ENCODE measurements at places on chromosomes 5 and 9.

DNA sequence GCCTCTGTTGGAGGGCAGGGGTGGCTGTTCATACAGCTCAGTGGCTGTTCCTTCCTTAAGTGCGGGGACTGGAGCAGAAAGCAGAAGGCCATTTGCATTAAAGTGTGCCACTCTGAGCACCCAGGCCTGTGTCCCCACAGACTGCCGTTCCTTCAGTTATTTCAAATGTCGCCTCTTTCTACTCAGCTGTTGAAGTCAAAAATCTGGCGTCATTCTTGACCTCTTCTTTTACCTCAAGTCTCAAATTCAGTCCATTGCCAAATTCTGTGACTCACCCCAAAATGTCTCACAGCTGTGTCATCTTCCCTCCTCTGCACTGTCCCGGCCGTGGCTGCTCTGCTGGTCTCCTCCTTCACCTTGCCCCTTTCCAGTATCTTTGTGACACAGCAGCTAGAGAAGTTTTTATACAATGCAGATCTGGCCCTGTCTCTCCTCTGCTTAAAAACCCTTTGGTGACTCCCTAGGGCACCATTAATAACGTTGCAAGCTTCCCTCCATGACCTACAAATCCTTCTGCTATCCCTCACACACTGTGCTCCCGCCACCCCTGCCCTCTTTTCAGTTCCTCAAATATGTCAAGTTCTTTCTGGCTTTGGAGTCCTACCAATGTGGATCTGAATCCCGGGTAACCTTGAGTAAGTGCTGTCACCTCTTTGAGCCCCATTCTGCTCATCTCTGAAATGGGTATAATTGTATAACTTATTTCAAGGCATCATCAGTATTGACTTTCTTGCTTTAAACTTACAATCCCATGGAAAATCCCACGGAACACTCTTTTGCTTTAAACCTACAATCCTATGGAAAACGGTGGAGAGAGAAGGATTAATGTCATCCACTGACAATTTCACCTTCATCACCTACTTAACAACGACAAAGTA lies 98.3 kb upstream of the BOD1 start:
- DNase-seq: peak; percentile 83

DNA sequence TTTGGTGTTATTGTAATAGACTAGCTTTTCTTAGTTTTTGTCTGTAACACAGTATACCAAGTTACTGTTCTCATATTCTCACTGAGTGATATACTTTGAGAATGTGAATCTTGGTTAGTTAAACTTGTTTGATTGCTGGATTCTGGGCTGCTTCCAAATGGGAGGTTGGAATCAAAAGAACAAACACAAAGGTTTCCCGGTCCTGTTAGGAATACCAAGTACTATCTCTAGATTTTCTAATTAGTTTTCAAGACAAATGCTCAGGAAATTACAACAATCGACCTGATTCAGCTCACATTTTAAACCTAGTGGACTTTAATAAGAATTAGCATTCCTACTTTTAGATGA lies 244.3 kb downstream of the CSNK1G3 start:
- peak; percentile 16 for DNase-seq

- no peak for DNase-seq
These were observed 9.4 kb downstream of the CD180 start for GRCh38 chr5:67187006-67187715.

GRCh38 chr5:122144236-122144635 lies 14.9 kb downstream of the ZNF474 start:
- DNase-seq: no peak

GRCh38 chr5:168327019-168327421 lies 35.6 kb downstream of the WWC1 start:
- DNase-seq: peak; percentile 82

- DNase-seq: peak; percentile 32
These were observed 116.1 kb downstream of the WDR70 start for GRCh38 chr5:37495210-37495609.

- peak; percentile 61 for DNase-seq
These were observed 14.3 kb upstream of the MGAT1 start for GRCh38 chr5:180816608-180817534.

- no peak for DNase-seq
These were observed 117.5 kb upstream of the FSTL4 start for GRCh38 chr5:133729800-133730199.

DNA sequence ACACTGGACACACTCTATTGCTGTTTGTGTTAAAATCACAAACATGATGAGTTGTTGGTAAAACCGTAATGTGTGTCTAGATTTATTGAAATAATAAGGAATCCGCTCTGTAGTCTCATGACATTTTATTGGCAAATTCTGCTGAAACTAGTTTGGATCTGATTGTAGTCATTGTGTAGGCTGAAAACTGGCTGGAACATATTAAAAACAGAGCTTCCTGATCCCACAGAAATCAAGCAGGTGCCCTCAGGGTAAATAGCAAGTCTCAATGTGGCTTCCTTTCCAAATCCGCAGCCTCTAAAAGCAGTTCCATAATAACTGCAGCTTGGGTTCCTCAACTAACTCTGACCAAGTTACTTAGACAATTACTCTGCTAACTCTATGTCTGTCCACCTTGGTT lies 427.5 kb upstream of the KIF2A start:
- DNase-seq: no peak

GRCh38 chr9:90393365-90394152 lies 249.1 kb downstream of the DIRAS2 start:
- peak; percentile 37 for DNase-seq

DNA sequence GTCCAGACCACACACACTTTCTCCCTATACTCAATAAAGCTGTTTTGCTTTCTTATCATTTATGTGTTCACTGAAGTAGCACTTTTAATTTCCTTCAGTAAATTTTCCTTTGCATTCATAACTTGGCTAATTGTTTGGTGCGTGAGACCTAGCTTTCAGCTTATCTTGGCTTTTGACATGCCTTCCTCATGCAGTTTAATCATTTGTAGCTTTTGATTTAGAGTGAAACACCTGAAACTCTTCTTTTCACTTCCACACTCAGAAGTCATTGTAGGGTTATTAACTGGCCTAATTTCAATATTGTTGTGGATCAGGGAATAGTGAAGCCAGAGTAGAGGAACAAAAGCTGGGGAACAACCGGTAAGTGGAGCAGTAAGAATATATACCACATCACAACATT lies 114.7 kb downstream of the ST8SIA4 start:
- no peak for DNase-seq

- peak; percentile 73 for DNase-seq
These were observed 190.1 kb downstream of the GNA14 start for GRCh38 chr9:77457916-77458592.

GRCh38 chr5:116273448-116274242 lies 188.8 kb downstream of the COMMD10 start:
- peak; percentile 18 for DNase-seq

DNA sequence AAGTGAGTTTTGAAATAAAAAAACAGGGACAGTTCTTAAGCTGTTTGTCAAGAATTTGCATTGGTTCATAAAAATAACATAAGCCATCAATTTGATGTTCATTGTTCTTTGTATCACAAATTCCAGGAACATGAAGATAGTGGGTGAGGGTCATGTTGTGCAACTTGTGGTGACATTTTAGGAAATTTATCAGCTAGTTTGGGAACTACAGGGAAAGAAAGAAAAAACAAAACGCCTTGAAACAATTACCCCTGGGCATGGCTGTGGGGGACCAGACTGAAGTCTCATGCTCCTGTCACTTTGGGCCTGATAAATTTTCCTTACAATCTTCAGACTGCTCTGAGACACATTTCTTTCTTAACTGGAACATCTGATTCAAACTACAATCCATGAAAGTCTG lies 207.1 kb upstream of the CLINT1 start:
- peak; percentile 45 for DNase-seq

GRCh38 chr5:80711938-80712337 lies 57.2 kb upstream of the DHFR start:
- DNase-seq: peak; percentile 36

DNA sequence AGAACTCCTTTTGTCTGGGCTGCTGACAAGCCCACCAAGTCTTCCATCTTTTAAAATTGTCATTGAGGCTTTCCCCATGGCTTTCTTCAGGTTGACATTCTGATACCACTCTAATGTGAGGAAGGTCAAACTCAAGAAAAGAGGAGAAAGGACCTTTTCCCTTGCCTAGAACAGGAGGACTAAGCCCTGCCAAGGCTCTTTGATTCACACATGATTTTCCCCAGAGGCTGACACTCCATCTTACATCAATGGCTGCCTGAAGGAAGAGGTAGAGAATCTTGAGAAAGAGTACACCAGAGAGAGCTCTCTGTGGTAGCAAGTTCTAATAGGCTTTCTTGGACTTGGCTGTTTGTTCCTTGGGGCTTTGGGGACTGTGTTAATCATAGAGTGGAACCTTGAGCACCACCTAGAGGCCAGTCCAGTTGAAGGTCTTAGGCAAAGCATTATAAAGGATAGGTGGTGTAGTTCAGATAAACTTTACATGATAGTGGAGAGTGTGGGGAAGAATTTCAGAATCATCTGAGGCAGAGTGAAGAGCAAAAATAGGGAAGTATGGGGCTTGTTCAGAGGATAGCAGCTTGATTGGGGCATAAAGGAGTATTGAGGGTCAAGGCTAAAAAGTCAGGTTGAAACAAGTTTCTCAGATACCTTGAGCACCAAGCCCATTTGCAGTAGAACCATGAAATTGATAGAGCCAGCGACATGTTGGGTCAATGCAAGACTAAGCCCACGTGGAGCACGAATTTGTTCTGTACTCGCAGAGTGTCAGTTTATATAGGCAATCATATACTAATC lies 36.7 kb downstream of the NDFIP1 start:
- peak; percentile 50 for DNase-seq

- DNase-seq: peak; percentile 55
These were observed at the start of gene DMRTA1 for GRCh38 chr9:22446589-22446949. Gene DMRTA1, plus strand, starts transcription at chr9:22446824. Its CDS starts 242 bp downstream, at chr9:22447066.

DNA sequence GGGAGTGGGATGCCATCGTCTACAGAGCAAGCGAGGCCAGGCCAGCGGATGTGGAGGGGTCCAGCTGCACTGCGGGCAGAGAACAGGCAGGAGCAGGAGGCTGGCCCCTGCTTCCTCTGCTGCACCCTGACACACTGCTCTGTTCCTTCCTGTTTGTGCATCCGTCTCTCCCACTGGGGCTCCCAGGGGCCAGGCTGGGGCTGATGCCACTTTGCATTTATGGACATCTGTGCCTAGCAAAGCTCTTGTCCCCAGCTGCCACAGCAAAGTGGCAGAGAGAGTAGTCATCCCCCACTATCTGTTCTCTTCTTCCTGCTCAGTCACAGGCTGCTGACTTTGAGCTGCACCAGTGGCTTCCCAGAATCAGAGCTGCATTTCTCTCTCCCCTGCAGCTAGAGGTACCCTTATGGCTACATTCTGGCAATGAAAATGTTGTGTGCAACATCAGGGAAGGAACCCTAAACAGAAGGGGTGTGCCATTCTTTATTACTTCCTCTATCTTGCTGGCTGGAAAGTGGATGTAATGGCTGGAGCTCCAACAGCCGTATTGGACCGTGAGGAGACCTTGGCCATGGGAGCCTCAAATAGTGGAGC lies 4.2 kb upstream of the NINJ1 start:
- no peak for DNase-seq

GRCh38 chr9:103474156-103474555 lies 479.0 kb downstream of the CYLC2 start:
- DNase-seq: no peak

GRCh38 chr5:40879163-40879942 lies 29.9 kb upstream of the C7 start:
- peak; percentile 13 for DNase-seq

DNA sequence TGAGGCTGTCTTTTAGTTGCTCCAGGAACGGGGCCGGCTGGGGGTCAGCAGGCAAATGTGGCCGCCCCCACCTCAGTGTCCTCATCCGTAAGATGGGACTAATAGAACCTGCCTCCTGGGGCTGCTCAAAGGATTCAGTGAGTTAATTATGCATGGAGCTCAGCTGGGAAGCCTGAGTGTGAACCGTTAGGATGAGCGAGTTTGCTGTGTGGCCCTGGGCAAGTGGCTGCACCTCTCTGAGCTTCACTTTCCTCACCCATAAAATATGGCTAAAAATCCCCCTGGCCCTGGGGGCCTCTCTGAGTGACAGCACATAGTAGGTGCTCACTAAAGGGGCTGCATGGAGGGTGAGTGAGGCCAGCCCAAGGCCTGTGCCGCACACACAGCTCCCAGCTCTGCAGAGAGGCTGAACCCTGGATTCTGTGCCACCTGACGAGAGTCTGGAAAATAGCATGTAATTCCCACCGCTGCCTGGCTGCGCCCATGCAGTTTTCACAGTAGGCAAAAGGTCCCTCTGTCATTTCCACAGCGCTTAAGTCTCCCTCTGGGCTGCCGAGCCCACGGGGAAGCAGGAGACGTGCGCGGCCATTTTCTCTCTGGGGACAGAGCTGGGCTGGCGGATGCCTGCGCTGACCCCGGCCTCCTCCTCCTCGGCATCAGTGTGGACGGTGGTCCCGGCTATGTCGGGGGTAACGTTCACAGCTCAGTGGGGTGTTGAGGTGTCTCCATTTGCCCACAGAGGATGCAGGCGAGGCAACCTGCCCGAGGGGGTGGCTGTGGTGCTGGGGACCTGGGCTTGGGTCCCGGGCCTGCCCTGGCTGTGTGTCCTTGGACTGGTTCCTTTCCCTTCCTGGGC lies 18.2 kb downstream of the ASS1 start:
- no peak for DNase-seq

- DNase-seq: no peak
These were observed 15.8 kb upstream of the UBAC1 start for GRCh38 chr9:135976944-135977343.

GRCh38 chr9:83330207-83331196 lies 207.7 kb downstream of the FRMD3 start:
- no peak for DNase-seq

- no peak for DNase-seq
These were observed 7.9 kb downstream of the NDOR1 start for GRCh38 chr9:137213160-137214060.

GRCh38 chr9:125663127-125663526 lies 43.9 kb downstream of the MAPKAP1 start:
- peak; percentile 48 for DNase-seq

GRCh38 chr9:131361202-131361833 lies 32.6 kb upstream of the PRRC2B start:
- DNase-seq: no peak

GRCh38 chr5:669111-669841 lies 23.9 kb downstream of the TPPP start:
- no peak for DNase-seq

DNA sequence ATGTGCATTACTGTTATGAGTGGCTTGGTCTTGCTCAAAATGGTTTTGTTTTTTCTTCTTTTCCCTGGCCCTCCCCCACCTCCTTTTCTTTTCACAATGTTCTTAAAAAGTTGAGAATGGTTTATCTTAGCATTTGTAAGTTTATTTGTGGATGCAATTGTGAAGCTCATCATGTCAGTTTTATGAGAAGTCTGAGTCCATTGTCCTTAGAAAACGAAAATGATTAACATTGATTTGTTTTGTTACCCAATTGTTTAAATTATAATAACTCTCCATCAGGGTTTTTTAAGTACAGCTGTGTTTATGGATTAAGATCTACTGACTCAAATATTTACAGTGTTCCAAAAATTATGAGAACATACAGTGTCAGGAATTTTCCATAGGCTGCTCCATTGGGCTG lies 511.3 kb upstream of the PAPPA start:
- no peak for DNase-seq

DNA sequence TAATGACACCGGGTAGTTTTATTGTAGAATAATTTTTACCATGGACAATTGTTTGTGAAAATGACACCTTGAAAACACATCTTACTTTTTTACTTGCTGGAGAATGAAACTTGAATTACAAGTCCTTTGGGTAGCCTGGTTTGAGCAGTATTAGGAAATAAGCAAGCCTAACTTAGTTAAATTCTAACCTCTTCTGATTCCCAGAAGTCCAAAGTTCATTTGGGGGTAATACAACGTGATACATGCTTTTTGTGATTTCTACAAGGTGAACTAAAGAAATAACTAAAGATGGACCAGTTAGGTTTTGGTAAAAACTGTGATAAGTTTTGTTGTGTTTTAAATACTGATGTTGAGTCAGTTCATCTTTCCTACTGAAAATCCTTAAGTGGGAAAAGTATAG lies 135.4 kb upstream of the DMRT1 start:
- DNase-seq: no peak
